Stimulated activated CD4-positive, alpha-beta T cell treated with anti-CD3 and anti-CD28 coated beads, Interleukin-1b, Interleukin-23, amount 100 ng/mL, for 1 hour (primary cell): ENCODE measurements at places on chromosomes 6 and 20.

DNA sequence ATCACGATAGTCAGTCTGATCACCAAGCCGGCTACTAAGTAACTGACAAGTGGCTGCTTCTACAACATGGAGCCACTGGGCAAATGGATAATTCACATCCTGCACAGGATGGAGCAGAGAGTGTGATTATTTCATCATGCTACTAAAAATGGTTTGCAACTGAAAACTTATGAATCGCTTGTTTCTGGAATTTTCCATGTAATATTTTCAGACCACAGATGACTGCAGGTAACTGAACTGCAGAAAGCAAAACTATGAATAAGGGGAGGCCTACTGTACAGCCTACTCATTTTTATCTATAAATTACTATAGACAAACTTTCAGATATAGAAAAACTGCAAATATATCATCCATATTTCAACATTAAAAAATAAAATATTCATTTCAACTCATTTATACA, 91.5 kb downstream of the EPB41L2 start:
- DNase-seq = no peak

DNA sequence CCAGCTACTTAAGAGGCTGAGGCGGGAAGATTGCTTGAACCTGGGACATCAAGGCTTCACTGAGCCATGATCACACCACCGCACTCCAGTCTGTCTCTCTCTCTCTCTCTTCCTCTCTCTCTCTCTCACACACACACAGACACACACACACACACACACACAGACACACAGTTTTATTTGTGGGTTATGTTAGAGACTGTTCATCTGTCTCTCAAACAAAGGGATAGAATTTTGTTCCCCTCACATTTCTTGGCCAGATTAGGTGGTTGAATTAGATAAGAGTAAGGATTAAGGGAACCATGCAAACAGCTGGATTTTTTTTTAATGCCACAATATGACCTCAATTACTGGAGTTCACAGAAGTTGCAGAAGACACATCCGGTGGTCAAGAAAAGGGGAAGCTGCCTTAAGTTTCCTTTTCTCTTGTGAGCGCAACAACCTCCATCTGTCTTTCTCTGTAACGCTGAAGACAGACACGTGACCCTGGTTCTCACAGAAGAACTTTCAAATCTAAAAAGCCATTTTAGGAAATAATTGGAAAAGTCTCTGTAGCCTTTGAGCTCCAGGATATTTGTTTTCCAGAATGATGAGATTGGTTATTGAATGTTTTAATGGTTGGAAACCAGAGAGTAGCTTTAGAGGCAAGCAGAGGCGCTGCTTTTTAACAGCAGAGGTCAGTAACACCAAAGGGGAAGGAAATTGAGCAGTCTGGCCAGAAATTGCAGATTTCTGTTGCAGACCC, 32.9 kb upstream of the LGSN start:
- DNase-seq = no peak

GRCh38 chr20:23156842-23157423, 70.8 kb upstream of the CD93 start:
- no peak for DNase-seq

DNA sequence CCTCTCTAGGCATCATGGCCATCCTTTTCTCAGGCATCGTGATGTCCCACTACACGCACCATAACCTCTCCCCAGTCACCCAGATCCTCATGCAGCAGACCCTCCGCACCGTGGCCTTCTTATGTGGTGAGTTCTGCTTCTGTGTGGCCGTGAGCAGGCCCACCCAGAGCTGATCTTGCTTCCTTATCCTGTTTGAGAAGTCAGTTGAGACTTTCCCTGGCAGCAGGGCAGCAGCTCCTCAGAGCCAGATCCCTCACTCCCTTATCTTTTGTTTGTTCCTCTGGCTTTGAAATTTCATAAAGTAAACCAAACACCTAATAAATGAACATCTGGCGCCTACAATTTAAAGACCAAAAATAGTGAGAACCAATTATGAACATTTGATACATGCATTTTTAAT, 40.6 kb downstream of the SPATA2 start:
- DNase-seq = no peak

DNA sequence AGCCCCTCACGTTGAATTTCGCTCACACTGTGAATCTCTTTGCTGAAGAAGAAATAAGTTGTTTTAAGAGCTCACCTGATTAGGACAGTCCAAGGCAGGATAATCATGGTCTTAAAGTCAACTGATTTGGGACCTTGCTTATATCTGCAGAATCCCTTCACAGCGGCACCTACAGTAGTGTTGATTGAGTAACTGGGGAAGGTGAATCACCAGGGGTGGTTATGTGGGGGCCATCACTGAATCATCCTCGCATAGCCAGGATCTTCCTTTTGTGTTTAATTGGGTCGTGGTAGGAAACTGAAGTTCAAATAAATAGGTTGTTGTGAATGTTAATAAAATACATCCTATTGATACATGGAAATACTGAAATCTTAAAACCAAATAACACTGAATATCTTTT, 20.2 kb upstream of the MICA start:
- DNase-seq = no peak

GRCh38 chr6:167245591-167245990, 45.5 kb upstream of the UNC93A start:
- no peak for DNase-seq

DNA sequence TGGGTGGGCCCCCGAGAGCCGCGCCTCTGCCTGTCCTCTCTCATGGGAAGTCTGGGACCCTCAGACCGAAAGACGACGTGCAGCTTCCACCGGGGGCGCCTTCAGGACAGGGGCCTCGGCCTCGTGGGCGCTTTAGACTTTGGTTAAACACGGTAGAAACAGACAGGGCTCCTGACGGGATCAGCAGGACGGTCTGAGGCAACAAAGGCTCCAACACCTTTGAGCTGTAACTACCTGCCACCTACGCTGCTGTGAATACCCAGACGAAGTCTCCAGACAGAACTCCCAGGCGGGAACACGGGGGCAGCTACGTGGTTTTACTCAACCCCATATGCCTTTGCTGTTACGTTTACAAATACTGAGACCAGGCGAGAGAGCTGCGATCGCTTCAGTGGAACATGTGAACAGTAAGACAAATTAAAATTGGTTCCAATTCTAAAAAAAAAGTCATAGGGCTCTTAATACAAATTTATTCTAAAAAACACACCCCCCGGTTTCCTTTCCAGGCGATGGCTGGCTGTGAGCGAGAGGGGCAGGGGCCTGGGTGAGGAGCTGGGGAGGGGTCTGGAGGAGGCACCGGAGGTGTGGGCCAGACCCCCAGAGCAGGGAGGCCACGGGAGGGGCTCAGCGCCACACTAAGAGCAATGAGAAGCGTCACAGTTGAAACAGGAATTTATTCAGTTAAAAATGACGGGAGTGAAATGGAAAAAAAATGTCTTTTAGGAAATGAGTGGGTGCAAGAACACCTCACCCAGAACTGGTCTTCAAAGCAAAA, 453.2 kb downstream of the QKI start:
- no peak for DNase-seq

DNA sequence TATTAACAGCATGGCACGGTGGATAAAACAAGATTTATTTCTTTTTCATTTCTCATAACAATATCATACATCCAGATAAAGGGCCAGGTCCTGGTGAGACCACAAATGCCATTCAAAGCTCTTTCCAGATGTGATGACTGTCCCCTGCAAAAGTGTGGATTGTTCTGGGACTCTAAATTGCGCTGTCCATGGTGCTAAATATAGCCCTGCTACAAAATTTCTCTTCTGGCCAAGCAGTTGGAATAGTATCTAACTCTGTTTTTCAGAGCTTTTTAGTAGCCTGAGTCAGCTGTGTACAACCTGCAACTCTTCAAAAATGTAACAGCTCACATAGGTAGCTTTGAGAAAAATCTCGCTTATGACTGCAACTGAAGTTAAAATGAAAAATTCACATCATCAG, 115.8 kb downstream of the MANEA start:
- DNase-seq = no peak

DNA sequence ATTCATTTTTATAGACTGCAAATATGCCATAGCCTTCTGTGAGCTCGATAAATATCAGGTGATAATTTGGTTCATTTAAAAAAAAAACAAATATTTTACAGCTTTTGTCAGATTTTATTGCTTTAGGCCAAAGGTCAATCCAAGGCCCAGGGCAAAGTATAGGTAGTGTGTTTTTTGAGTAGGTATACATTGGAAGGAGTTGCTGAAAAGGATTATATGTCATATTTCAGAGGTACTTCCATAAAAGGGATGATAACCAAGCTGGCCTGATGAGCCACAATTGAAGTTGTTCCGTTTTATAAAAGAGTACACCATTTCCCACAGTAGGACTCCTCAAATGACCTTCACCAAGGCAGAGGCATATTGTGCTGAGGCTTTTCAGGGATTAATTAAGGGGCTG, 452.8 kb upstream of the FLRT3 start:
- DNase-seq = no peak

- no peak for DNase-seq
These were observed 10.3 kb downstream of the ZNF337 start for GRCh38 chr20:25686081-25687067.

- no peak for DNase-seq
These were observed 12.4 kb upstream of the HMGN3 start for GRCh38 chr6:79246891-79247290.

- DNase-seq = no peak
These were observed 175.4 kb upstream of the KCNQ5 start for GRCh38 chr6:72446430-72446829.

DNA sequence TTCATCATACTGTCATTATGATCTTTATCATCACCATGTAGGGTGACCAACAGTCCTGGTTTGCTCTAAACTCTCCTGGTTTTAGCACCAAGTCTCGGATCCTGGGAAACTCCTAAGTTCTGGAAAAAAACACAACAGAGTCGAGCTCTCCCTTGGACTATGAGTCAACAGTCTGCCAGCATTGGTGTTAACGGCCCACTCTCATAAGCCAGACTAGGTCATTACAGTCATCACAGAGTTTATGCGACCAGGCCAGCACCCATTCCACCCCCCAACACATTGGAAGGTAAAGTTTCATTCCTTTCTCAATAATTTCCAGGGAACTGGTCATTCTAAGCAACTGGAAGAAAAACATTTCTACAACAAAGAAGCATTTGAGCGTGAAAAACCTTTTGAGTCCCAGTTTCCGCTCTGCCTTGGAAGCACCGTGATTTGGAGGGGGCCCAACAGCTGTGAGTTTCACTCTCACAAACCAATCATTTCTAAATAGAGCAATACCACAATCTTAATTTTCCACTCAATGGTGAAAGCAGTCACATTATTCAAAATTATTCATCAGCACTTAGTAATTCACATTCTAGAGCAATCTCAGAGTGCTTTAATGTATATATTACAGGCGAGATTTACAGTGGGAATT, 445.0 kb downstream of the CDH26 start:
- no peak for DNase-seq

GRCh38 chr6:50873167-50873566, 54.5 kb downstream of the TFAP2B start:
- DNase-seq = no peak

DNA sequence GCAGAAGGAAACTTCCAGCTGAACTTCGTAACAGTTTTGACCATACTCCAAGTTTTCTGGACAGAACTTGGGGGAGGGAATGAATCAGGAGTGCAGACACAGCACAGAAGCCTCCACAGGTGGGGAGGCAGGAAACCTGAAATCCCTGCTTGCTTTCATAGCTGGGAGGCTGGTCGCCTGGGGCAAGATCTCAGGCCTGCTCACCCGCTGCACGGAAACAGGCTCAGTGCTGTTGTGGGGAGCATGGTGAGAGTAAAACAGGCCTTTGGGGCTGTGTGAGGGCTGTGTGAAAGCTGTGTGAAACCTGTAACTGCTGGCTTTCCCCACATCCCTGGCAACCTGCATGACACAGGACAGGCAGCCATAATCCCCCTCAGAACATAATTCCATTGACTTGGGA, 85.2 kb upstream of the UFL1 start:
- DNase-seq = no peak

DNA sequence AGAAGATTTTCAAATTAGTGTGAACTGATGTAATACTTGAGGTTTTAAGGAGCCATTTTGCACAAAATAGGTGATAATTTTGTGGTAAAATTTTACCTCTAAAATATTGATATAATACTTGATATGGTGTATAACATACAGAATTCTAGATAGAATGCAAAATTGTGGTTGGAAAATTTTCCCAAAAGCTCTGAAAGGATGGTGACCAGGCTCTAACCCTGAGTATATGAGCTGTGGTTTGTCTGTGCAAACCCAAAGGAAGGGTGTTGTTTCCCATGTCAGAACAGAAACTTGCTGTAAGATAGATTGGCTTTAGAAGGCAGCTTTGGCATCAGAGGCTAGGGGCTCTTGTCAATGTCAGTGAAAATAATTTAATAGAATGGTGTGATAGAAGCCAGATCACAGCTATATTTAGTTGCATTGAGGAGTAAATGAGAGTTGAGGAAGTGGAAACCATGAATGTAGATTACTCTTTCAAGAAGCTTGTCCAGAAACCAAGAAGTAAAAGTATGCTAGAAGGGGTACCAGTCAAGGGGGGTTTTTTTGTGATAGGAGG, 257.7 kb downstream of the FARS2 start:
- no peak for DNase-seq

DNA sequence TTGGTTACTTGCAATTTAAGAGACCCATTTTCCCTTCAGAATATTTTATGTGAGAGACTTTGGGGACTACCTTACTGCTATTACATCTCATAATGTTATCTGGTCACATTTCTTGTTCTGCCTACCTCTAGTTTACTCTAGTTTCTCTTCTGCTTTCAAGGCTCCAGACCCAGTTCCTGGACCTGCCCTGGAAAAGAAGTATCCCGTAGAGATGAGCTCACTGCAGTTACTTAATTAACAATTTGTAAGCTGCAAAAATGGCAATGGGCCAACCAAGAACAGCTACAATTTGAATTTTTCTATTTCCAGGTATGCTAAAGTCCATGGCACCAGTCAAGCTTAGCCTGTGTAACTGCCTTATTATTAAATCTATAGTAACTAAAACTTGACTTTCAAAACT, 25.0 kb downstream of the TAB2 start:
- DNase-seq = no peak

DNA sequence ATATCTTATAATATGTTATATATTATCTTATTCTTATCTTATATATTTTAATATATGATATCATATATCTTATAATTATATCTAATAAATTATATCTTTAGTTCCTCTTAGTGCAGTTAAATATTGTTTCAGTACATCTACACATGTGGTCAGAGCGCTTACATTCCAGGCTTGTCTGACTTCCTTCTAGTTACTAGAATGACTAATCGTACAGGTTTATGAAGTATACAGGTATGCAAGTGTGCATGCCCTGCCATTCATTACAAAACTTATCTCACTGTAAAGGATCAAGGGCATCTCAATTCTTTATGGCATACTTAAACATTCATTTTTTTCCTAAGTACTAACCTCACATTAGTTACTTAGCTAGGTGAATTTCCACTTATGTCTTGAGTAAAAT, 1278.0 kb upstream of the MAP3K7 start:
- DNase-seq = no peak

DNA sequence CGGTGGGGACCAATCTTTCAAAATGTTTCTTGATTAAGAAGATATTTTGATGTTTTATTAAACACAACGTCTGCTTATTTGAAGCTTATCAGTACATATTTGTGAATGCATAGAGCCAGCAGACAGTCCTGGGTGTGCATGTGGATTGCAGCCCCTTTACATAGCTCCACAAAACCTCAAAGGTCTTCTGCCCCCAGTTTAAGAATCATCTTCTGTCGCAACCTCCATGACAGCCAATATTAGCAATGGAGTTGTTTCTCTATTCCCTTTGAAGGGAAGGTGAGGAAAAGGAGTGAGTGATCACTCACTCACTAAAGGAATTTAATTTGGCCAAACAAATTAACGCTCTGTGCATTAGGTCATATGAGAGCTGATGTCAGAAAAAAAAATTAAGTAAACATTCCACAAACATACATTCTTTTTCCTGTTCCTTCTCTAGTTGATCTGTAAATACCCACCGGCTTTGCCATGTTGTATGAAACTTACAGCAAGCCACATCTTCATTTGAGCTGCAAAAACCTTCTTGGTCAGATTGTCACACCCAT, 152.9 kb downstream of the SIM1 start:
- DNase-seq = no peak
